ENCODE measurements at places on chromosomes 16 and 17.

GRCh38 chr17:47774331-47774730 lies 41.3 kb downstream of the TBX21 start:
- DNase-seq, result no peak

GRCh38 chr17:30236766-30237165 lies 1.3 kb upstream of the SLC6A4 start:
- DNase-seq, result no peak

- DNase-seq, result no peak
Measured at GRCh38 chr17:43874293-43874692, 27.3 kb downstream of the CD300LG start.

- DNase-seq, result no peak
Measured at GRCh38 chr16:53966821-53967571, 263.0 kb downstream of the FTO start.

DNA sequence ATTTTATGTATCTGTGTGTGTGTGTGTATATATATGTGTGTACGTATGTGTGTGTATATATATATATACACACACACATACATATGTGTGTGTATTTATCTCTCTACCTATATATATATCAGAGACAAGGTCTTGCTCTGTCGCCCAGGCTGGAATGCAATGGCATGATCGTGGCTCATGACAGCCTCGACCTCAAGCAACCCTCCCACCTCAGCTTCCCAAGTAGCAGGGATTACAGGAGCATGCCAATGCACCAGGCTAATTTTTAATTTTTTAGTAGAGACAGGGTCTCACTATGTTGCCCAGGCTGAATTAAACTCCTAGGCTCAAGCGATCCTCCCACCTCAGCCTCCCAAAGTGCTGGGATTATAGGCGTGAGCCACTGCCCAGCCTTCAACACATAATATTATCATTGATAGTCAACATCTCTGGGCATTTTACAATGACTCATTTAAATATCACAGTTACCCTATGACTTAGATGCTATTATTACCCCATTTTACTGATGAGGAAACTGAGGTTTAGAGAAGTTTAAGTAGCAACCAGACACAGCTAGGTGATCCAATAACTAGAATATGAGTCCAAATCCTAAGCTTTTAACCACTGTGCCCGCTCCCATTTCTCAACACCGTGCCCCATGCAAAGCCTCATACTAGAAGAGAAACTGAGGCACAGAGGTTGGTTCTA lies 24.3 kb downstream of the G6PC3 start:
- DNase-seq, result no peak

DNA sequence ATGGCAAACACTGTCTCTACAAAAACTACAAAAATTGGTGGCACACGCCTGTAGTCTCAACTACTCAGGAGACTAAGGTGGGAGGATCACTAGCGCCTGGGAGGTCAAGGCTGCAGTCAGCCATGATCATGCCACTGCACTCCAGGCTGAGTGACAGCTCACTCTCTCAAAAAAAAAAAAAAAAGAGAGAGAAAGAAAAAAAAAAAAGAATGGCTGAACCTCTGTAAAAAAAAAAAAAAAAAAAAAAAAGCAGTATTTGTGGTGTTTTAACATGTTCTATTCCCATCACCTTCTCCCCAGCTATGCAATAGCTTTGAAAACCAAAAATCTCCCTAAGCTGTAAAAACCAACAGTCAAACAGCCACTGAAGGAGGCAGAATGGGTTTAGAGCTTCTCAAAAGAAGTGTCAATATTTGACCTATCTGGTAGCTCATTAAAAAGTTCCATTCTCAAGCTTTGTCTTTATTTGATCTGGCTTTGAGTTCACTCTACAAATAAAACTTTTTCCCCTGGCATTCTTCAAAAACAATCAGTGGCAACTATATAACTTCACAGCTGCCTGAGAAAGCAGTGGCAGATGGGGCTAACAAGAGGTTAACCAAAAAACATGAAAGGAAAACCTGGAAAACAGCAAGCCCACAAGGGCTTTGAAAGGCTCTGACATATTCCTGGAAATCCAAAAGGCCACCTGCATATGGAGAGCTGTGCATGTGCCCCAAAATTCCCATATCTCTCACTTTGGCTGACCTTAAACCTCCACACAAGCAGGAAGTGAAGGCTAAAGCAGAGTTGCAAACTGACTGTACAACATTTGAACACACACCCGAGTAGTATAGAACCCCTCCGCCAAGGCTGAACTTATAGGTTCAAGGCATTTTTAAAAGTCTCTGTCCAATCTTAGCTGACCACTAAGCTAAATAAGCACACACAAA lies 36.0 kb downstream of the USP32 start:
- DNase-seq, result no peak

GRCh38 chr17:73934696-73935095 lies 268.8 kb upstream of the RPL38 start:
- no peak for DNase-seq

DNA sequence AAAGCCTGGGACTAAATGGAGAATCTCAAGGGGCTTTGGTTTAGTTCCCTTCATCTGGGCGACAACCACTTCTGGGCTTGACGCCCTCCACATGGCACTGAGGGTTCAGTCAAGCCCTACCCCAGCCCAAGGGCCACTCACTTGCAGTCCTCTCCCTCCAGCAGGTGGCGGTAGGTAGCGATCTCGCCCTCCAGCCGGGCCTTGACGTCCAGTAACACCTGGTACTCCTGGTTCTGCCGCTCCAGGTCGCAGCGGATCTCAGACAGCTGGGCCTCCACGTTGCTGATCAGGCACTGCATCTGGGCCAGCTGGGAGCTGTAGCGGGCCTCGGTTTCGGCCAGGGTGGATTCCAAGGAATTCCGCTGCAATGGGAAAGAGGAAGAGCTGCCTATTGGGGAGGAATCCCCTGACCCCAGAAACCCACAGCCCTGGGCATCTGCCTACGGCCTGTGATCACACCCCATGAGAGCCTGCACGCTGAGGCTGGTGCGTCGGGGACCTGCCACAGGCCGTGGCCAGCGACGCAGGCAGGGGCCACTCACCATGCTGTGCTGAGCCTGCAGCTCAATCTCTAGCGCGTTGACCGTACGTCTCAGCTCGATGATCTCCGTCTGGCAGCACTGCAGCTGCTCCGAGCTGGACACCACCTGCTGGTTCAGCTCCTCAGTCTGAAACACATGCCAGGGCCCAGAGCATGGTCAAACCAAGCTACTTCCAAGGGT lies 2.7 kb downstream of the KRT36 start:
- DNase-seq, result no peak

- no peak for DNase-seq
Measured at GRCh38 chr17:45357364-45357997, 40.7 kb upstream of the MAP3K14 start.

DNA sequence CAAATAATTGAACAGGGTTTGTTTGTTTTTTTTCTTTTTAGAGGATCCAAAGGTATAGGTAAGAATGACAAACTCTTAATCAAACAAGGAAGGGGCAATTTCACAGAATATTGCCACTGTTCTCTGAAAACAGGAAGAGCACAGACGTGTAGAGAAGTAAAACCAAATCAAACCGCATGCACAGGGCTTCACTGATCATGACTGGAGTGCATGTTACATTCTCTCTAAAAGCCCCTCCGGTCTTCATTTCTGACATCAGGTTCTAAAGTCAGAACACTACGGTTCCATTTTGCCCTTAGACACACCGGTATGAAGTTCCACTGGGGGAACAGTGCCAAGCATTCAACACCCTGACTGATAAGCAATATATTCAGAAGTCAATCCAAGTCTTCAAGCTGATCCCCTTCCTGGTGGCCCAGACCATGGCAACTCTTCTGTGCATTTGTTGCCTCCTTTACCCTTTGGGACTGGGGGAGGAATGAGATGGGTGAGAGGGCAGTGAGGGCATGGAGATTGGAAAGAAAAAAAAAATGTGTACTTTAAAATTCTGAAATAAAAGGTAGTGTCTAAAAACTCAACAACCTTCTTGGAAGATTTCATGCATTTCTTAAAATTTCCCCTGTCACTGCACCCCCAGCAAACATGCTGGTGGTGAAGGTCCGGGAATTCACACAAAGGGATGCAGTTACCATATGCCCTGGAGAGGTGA lies 1.4 kb downstream of the MMD start:
- DNase-seq, result peak; percentile 55

- no peak for DNase-seq
Measured at GRCh38 chr16:86514481-86515376, 4.4 kb downstream of the FOXF1 start.

GRCh38 chr16:86828653-86829052 lies 250.3 kb downstream of the FOXL1 start:
- DNase-seq, result no peak

DNA sequence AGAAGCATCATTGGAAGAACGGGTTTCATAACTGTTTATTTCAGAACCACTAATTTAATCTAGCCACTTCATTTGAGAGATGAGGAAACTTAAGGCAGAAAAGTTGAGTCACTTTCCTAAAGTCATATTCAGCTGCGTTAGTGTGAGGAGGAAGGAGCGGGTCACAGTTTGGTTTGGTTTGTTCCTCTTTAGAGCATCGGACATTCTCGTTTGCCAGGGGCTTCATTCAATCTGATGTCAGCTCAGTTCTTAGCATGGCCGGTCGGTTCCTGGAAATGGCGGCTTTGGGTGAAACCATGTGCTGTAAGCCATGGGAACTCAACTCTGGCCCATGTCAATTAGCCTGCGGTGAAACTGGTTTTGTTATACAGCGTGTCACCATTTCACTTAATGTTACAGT lies 186.5 kb downstream of the LGALS9B start:
- no peak for DNase-seq

DNA sequence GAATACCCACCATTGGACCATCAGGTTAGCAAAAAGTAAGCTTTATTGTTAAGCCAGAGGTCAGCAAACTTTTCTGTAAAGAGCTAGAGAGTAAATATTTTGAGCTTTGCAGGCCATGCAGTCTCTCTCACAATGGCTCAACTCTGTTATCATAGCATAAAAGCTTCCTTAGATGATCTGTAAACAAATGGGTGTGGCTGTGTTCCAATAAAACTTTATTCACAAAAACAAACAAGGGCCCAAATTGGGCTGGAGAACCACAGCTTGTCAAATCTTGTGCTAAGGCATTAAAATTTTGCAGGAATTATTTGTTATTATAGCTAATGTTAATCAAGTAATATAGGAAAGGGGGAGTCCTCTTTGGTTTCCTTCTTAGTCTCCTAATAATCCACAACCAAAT lies 153.6 kb downstream of the GRIN2A start:
- no peak for DNase-seq

- no peak for DNase-seq
Measured at GRCh38 chr17:27324771-27325339, 30.9 kb downstream of the WSB1 start.

DNA sequence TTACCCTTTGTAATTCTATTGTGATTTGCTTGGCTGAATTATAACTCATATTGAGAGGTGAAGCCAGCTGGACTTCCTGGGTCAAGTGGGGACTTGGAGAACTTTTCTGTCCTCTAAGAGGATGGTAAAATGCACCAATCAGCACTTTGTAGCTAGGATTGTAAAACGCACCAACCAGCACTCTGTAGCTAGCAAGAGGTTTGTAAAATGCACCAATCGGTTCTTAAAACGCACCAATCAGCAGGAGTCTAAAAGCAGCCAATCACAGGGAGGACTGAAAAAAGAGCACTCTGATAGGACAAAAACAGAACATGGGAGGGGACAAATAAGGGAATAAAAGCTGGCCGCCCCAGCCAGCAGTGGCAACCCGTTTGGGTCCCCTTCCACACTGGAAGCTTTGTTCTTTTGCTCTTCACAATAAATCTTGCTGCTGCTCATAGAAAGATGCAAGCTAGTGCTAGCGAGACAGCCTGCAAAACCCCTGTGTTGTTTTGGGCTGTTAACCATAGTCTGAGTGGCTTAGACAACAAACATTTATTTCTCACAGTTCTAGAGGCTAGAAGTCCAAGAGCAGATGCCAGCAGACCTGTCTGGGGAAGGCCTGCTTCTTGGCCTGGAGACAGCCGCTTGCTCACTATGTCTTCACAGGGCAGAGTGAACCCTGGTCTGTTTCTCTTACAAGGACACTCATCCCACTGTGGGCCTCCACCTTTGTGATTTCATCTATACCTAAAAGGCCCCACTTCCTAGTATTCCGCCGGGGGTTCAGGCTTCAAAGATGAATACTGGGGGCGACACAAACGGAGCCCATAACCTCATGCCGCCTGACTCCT lies 39.0 kb upstream of the CRISPLD2 start:
- no peak for DNase-seq

- DNase-seq, result no peak
Measured at GRCh38 chr17:21245639-21246084, 7.5 kb downstream of the NATD1 start.

DNA sequence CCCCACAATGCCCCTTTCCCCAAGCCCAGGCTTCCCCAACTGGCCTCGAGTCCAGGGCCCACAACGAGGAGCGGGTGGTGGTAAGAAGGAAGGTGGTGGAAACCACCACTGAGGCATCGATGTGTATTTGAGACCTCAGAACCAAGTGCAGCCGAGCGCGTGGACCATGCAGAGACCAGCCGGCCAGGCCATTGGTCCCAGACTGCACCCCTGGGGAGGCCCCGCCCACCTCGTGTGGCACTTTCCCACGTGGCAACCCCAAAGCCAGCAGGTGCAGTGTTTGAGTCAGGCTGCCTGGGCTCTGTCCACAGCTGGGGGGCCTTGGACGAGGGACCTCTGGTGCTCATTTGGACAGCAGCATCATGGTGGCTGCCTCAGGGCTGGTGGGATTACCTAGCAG lies 28.1 kb upstream of the BAHCC1 start:
- DNase-seq, result no peak

DNA sequence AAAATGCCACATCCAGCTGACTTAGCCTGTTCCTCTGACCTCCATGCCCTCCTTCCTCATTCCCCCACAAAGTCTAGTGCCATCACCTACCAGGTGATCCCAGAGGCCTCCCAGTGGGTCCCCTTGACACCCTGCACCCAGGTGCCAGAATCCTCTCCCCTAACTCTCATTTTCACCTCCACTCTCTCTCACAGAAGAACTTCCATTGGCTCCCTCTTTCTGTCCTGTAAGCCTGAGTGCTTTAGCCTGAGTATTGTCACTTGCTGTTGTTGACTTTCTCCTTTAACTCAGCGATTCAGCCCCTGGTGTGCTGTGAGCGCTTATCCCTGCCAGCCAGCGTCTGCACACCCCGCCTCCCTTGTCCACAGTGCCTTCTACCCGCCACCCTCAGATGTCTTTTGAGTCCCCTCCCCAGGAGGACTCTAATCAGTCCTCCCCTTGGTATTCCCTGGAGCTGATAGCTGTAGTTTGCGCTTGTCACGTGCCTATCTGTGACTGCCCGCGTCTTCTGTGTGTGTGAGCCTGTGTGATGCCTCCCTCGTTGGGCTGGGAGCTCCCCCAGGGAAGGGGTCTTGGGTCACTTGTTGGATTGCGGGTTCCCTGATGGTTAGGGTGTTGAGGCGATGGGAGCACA lies 31.9 kb downstream of the ARHGAP23 start:
- DNase-seq, result no peak

All from CD4-positive, alpha-beta T cell treated with Interleukin-10 for 1 hour (primary cell).